Skin of body (tissue), 3 donors: ENCODE measurements at places on chromosomes 7 and 10.

DNA sequence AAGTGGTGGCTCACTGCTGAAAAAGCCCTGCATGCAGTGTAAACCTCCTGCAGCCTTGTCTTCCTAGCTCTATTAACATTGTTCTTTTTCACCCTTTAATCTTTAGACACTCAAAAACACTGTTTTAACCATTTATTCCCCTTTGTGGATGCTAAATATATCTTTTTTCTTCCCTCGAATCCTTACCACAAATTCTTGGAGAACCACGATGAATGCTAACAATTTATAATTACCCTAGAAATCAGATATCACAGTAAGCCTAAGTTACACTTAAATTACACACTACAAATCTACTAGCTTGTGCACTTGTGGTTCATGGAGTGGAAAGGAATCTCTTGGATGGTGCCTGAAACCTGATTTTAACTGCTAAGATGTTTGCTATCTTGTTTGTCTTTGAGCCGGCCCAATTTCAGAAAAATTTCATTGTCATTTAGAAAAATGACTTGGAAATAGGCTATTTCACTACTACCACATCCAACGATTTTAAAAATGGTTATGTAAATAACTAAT lies 125.1 kb upstream of the NOBOX start:
- no peak for DNase-seq

GRCh38 chr10:117168729-117169128 lies 28.6 kb upstream of the KCNK18 start:
- DNase-seq, result no peak

DNA sequence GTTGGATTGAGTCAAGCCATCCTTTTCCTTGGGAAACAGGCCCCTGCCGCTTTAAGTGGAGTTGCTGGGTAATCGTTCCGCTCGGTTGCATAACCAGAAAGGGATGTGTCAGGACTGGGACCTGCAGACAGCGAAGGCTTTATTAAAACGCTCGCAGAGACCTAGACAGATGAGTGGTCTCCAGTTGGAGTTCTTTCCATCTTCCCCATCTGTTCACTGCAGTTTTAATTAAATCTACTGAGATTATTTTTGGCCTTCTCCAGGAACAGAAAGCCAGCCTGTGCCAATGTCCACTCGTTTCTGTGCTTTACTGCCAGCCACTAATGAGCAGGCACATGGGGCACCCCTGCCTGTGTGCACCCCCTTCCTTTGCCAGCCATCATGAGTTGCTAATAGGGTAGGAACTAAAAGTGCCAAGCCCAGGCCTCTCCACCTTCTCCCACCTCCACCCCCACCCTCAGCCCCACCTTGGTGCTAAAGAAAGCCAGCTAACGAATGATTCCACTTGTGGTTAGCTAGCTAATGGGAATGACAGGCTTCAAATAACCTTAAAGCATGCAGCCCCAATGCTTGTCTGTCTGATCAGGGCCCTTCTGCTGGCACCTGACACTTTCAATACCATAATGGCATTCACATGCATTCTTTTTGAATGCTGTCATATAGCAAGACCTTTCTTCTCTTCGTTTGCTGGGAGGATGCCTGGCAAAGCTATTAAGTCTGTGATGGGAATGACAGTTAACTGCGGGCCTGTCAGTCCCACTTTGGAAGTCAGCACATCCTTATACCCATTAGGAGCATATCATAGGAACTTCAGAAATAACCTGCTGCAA lies 556.8 kb upstream of the GALNT17 start:
- DNase-seq, result no peak

GRCh38 chr10:76257816-76258215 lies 826.4 kb downstream of the LRMDA start:
- no peak for DNase-seq

DNA sequence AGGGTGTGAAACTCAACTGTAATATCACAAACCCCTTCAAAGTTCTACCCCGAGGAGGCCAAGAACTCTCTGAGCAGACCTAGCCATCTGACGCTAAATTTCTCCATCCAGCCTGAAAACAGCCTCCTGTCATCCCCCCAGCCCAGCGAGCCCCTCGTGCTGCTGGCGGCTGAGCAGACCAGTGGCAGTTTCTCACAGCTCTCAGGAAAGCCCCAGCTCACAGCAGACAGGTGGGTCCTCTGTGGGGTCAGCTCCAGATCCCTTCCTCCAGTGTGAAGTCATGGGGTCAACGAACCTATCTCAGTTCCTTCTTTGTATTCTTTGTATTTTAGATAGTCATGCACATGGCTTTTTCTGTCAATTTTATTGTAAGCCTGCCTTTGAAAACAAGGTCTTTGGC lies 7.8 kb downstream of the GARIN1A start:
- DNase-seq, result no peak

DNA sequence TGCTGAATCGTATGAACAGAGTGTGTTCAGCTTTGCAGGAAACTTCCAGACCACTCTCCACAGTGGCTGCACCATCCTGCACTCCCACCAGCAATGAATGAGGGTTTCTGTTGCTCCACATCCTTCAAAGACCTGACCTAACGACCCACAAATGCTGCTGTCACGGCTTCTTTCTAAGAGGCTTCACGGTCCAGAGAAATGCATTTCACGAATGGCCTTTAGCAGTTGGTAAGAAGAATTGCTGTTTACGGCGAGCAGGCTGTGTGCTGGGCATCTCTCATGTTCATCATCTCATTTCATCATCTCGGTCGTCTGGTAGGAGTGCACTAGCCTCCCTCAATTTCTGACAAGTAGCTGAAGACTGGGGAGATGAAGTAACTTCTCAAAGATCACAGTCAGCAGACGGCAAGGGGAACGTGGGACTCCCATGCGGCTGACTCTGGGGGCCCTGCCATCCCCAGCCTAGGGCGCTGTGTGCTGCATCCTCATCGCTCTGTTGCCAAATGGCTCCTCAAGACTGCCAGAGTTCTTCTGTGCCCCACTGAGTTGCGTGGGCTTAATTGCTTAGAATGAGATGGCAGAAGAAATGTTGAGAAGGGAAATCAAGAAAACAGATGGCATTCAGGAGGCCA lies 72.9 kb downstream of the ADARB2 start:
- DNase-seq, result no peak

DNA sequence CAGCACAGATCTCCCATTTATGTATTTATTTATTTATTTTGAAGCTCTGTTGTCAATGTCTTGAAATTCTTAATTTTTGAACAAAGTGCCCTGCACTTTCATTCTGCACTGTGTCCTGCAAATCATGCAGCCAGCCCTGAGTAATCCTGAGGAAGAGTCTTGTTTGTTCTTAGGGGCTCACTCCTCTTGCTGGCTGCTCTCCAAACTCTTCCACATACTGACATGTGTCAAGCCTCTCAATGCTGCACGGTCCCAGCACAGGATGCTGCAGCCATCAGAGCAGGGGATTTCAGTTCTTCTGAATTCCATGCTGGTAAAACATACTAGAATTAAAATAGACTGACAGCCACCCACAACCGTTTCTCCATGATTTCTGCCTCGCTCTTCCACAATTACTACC lies 207.2 kb downstream of the PARD3 start:
- DNase-seq, result no peak

DNA sequence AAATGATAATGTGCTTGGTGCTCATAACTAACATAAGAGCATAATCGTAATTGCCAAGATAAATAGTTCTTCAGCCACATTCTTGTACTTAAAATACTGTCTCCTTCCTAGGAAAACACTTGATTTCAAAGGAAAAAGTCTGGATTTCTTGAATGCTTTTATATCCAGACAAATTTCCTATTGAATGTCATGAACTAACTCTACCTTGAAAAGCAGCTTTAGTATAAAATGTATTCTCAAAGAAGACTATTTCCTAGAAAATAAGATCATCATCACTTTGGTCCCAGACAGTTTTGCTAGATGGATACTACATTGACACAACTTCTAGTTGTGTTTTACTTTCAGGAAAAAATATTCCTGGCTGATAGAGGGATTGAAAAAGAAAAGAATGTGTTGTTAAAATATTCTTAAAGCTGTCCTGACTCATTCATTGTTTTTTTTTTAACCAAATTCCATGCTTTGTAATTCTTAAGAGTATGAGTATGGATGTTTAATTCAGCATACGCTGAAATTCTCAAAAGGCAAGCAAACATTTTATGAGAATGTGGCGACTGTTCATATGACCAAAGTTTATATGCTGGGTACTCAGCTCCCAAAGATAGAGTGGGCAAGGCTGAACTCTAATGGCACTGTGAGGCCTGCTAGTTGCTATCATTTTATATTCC lies 106.1 kb downstream of the PPP1R3A start:
- no peak for DNase-seq

DNA sequence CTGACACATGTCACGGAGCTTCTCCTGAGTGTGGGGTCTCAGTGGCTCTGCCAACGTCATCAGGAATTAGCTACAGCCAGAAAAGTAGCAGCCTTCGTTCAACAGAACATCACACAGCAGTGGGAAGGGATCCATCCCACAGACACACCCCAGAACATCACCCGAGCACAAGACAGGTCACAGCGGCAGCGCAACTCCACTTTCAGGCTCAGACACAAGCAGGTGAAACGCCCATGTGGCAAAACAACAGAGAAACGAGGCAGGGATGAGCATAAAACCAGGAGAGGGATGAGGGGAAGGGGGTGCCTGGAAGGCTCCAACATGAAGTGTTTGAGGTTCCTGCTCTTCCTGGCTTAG lies 44.8 kb downstream of the CAMK2B start:
- DNase-seq, result no peak

DNA sequence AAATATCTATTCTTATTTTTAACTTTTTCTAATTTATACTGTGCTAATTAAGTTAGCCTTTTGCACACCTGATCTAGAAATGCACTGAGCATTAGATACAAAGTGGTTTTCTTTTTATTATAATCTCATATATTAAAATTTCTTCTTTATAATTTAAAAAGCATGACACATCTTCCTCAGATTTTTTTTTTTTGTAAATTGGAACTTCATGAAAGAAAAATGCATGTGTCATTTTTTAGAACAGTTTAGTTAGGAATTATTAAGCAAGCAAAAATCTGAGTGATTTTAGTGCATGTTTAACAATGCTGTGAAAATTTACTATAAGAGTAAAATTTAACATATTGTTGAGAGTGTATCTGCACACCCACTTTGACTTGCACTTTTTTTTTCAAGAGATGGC lies 367.9 kb downstream of the TFEC start:
- DNase-seq, result no peak
